ENCODE measurements at places on chromosomes 1 and 21.

- no peak for DNase-seq
These were observed 4.6 kb upstream of the ETS2 start for GRCh38 chr21:38800924-38801744.

DNA sequence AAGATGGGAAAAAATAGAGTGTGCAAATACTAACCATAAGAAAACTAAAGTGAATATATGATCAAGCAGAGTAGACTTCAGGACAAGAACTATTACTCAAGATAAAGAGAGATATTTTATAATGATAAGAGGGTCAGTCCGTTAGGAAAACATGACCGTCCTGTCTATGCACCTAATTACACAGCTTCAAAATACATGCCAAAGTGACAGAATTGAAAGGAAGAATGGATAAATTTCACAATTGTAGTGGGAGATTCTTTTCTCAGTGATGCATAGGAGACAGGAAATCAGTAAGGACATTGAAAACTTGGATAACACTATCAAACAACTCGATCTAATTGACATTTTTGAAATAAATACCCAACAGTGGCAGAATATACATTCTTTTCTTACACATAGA lies 489.0 kb downstream of the CAMTA1 start:
- DNase-seq = no peak

GRCh38 chr1:114222920-114223319 lies 69.3 kb upstream of the SYT6 start:
- DNase-seq = no peak

DNA sequence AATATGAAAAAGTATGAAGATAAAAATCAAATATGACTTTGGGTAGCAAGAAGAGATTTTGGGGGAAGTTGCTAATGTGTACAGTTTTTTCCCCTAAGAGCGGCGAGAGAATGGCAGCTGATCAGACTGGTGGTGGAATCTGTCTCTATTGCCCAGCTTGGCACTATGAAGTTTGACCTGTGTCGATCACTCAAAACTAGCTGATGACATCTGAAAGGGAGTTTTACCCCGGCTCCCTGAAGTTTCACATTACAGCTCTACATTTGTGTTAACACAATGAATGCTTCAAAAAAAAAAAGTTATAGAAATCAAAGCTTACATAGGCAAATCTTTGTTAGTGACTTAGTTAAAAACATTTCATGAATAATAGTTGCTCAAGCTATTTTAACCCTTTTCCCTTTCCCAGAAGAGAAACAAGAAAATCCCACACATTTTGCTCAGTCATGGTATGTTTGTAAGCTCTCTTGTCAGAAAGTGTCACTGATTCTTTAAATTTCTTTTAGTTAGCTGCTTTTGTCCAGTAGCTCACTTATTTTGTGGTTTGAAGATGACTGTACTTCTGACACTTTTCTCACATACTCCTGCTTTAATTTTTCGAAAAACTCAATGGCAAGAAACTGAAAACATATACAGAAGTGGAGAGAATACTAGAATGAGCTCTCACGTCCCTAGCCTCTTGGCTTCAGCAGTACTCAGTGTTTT lies 41.3 kb downstream of the DYRK1A start:
- no peak for DNase-seq

DNA sequence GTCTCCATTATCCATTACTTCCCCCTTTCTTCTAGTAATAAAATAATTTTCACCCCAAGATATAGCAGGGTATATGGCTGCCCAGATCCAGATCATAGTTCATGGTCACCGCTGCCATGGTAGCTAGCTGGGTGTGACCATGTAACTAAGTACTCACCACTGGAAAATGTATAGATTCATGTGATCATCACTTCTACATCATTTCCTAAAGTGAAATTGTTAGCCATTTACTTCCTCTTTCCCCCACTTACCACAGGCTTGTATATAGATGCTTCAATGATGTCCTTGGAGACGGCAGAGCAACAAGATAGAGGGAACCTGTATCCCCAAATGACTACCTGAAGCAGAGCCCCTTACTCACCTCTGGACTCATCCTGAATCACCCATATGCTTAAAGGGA lies 22.7 kb upstream of the EYA3 start:
- no peak for DNase-seq

Data from CD4-positive, alpha-beta memory T cell (primary cell).